ENCODE measurements at places on chromosomes 5 and 9. TPM values are rescaled to one million over a fixed set of nuclear protein-coding genes. Genes with fewer than 3 reads are reported as not detected.

DNA sequence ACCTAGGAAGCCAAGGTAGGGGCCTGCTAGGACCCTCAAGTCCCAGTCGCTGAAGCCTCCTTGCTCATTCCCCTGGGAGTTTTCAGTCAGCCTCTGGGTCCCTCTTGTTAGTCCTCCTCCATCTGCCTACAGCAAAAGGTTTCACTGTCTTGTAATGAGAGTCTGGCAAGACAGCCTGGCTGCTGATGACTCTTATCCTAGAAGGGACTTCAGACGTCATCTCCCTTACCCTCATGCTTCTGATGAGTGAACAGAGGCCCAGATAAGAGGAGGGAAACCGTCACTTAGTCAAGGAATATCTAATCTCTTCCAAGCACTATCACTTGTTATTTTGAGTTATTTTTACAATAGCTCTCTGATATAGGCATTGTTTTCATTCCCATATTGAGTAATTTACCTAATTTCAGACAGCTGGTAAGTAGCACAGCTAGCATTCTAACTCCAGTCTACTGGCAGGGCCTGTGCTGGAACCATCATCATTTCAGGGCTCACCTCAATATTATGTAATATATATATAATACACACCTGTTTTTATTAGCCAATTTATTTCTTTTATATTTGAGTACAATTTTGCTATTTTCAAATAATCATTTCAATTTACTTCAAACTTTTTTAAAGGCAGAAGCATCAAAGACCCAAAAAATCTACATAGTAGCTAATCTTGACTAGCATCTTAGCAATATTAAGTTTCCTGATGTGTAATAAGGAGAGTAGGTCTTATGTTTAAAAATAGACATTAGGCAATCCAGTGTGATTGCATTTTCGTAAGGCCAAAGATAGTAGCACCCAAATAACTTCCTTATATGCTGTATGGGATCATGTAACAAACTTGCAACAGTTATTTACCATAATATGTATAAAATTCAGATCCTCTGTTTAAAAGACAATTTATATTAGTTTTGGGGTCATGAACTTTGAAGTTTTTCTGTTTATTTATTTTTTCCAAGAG is 7.9 kb downstream of the CMYA5 start:
- H3K27ac ChIP-seq: no peak overlapping the region
- H3K4me3 ChIP-seq: no peak overlapping the region
- H3K36me3 ChIP-seq: no peaks in the 10 kb centered on the region

SHC3 gene
- 0.05 TPM for total RNA-seq

DNA sequence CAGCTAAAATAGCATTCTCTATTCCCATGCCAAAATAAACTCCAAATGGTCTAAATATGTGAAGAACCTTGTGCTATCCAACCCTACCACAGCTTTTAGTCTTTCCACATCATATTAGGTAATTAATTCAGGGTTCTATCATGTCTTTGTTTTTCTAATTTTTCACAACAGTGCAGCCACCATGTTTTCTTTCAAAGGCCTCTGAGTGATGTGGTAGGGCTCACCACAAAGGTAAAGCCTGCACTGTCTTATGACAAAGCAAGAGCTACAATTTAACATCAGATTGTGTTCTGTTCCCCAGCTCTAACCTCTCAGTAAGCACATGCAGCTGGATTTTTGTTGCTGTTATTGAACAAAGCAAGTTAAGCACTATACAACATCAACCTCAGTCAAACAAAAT is 52.4 kb downstream of the MEF2C start:
- H3K4me1 ChIP-seq: peaks cover 12% of the 10 kb centered on the region
- peak; percentile 45 for DNase-seq
- H3K36me3 ChIP-seq: no peaks in the 10 kb centered on the region

DNA sequence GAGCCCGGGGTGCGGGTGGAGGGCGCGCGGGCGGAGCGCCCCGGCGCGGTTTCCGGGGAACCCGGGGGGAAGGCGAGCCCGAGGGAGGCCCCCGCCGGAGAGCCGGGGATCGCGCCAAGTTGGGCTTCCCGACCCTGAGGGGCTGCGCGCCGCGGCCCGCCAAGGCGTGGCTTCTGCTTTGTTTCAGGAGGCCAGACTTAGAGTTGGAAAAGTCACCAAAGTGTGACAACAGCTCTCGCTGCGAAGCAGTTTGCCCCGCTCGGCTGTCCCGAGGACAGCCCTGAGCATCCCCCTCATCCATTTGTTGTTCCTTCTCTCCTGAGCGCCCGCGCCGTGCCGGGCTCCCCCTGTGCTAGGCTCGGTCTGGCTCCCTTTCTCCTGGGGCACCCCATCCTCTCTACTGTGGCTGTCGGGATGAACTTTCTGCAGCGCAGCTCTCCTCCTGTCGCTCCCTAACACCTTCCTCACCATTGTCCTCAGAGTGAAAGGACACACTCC is 410 bp downstream of the GLIPR2 start:
- no peak for DNase-seq
- peaks cover 33% of the 10 kb centered on the region for H3K27me3 ChIP-seq
- peak overlapping the region; percentile 53 for H3K4me3 ChIP-seq
- peaks cover 53% of the 10 kb centered on the region for H3K4me1 ChIP-seq

MEIKIN gene
- 0.14 TPM for total RNA-seq

All from thymus (tissue), 14 donors.